MG63 (cell line): ENCODE measurements at places on chromosomes 11 and 22. TPM values are rescaled to one million over a fixed set of nuclear protein-coding genes. Genes with fewer than 3 reads are reported as not detected.

CNTN5 gene
- 0.96 and 1.5 TPM in 2 replicates for total RNA-seq

MYO7A gene
- not detected in 2 replicates for total RNA-seq

ME3 gene
- 2.7 TPM in 1 of 2 replicates, not detected in the other for total RNA-seq

RFPL2 gene
- total RNA-seq: not detected in 2 replicates

TTC28 gene
- total RNA-seq: 2.9 and 3.1 TPM in 2 replicates

HBG1 gene
- total RNA-seq: not detected in 2 replicates

PVALB gene
- not detected in 2 replicates for total RNA-seq

PHF21B gene
- total RNA-seq: not detected in 2 replicates

APBB1 gene
- 7.2 and 21.1 TPM in 2 replicates for total RNA-seq

DNA sequence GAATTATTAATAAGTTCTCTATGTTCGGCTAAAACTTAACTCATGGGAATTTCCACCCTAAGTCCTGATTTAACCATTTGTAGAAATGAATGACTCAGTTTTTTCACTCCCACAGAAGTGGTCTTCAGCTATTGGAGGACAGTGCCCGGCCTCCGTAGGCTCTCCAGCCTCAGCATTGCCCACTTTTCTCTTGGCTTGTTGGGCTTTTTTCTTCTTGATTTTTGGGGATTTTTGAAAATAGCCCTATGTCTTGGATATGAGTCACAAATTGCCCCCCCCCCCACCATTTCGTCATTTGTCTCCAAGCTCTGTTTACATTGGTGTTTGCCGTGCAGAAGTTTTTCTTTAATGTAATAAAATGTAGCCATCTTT lies 66.7 kb downstream of the PACS1 start:
- DNase-seq: peak; percentile 13

- no peak for DNase-seq
These were observed 5.4 kb upstream of the C11orf87 start for GRCh38 chr11:109416601-109417000.

DNA sequence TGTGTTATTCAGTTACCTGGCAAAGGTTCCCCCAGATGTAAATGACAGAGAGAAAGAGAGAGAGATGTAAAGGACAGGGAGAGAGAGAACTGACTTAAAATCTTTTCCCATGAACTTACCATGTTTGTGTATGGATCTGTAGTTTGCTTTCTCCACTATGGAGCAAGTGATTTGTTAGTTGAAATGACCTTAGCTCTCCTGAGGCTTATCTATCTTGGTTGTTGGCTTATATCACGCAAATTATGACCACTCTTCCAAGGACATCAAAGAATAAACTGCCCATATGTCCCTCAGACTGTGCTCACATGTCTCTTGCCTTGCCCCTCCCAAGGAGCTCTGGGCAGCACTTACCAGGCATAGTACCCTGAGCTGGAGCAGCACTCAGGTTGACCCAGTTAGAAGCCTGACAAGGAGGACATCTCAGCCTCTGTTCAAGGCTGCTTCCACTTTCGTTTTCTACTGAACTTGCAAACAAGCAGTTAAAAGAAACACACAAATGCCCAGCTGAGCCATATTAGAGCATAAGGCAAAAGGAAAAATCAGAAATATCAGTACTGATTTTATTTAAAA lies 95.3 kb upstream of the RCN1 start:
- DNase-seq: no peak

DNA sequence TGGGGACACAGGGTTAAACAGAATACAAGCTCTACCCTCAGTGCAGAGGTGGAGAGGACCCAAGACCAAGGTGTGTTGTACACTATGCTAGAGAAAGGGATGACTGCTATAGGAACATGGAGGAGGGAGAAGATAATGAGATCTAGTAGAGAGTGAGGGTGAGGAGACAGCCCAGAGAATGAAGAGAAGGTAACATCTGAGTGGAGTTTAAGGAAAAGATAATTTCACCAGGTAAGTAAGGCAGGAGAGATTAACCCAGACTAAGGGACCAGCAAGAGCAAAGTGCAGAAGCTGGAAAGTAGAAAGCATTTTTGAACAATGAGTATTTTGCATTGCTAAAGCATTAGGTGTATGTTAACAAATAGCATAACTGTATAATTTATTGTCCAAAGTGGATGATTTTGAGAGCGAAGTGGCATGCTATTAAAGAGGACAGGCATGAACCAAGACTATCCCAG lies 128.8 kb downstream of the RASSF10 start:
- no peak for DNase-seq

DNA sequence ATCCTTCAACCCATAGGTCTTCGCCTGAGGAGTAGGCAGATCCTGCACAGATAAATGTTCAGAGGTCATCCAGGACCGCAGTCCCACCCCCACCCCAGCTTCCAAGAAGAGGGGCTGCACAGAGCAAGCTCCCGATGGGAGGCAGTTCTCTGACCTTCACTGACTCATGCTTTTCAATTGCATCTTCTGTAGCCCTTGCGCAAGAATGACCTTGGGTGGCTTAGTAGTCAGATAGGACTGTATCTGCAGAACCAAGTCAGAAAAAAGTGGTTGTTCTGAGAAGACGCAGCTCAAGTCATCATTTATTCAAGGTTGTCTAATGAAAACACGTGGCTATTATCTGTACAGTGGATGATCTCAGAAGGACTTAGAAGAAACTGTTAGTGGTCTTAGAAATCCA lies 16.4 kb upstream of the GRAMD1B start:
- no peak for DNase-seq

DNA sequence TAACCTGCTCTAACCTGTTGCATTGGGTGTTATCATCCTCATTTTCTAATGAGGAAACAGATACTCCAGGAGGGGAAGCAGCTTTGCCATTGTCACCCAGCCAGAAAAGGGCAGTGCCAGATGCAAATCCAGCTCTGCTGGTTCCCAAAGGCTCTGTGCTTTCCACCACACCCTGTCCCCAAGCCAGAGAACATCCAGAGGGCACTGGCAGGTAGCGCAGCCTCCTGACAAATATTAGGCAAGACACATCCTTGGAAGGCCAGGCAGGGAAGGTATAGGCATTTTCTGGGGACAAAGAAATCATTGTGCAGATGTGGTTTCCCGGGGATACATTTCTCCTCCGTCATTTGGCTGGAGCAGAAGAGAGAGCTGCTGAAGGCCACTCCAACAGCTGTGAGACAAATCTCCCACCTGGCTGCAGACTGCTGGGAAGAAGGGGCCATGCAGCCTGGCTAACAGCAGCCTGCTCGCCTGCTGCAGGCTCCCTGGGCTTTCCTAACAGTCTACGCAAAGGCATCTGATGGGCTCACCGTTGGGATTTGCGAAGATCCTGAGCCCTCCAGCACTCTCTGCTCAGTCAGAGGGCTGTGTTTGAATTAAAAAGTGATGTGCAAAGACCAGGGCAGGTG lies 93.9 kb upstream of the PITPNB start:
- no peak for DNase-seq

- DNase-seq: no peak
These were observed 27.0 kb downstream of the DSCAML1 start for GRCh38 chr11:117770061-117770460.

DNA sequence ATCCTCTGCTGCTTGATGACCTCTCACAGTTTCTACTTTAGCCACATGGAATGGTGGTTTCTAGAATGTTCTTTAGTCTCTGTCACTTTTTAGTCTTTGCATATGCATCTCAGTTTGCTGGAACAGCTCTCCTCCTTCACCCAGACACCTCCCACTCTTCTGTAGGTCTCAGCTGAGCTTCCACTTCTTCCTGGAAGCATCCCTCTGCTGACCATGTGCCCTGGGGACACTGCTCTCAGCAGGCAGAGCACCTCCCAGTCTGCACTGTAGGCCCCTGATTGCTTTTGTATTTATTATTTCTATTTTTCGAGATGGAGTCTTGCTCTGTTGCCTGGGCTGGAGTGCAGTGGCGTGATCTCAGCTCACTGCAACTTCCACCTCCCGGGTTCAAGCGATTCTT lies 84.0 kb downstream of the GRIK4 start:
- no peak for DNase-seq
